ENCODE measurements at places on chromosomes 4 and X.
A peak's percentile ranks its signal among the peaks of the same experiment; 100 is the strongest.

DNA sequence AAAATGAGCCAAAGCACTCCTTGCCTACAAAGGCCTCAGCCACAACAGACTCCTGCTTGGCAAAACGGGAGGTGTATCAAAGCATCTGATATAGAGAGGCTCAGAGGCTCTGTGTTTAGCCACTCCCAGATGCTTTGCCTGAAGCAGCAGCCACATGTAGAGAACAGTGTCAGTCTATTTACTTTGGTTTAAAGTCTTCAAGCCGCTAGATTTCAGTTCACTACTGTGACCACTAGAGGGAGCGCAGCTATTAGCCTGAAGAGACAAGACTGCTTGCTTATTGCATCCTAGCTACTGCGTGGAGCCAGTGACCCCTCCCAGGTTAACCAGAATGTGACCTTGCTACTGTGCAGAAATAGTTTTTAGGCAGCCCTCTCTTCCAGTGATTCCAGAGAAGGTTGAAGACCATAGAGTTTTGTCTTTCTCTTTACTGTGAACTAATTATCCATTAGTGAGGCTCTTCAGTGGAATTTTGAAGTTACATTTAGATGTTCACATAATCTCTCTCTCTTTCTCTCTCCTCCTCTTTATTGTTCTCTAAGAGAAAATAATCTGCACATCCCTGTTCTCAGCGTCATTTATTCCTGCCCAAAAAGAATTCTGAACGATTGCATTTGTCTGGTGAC lies 39.3 kb downstream of the BMP3 start:
- DNase-seq: peak; percentile 87

DNA sequence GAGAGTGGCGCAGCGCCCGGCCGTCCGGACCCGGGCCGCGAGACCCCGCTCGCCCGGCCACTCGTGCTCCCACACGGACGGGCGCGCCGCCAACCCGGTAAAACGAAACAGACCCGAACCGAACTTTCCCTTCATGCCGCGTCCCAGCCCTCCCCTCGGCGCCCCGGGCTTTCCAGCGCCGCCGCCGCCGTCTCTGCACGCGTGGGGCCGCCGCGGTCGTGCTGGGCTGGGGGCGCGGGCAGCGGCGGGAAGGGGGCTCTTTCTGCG lies 222 bp downstream of the SMAD1 start:
- DNase-seq: no peak

GRCh38 chr4:90841676-90842075 lies 714.5 kb downstream of the CCSER1 start:
- DNase-seq: no peak

DNA sequence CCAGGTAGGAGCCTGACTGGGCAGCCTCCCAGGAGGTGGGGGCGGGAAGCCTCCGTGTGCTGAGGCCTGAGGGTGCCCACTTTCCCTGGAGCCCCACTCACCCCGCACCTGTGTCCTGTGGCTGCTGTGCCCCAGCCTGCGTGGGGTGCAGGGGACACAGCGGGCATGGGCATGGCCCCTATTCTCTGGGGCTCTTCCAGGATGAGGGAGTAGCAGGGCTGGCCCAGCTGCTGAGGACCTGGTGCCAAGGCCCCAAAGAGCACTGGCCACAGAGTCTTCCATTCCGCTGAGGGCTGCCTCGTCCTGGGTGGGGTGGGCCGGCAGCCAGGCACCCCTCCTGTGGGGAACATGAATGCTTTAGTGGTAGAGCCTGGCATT lies 51.7 kb upstream of the SORCS2 start:
- no peak for DNase-seq

- no peak for DNase-seq
These were observed 685 bp downstream of the COMMD8 start for GRCh38 chr4:47462799-47463234.

DNA sequence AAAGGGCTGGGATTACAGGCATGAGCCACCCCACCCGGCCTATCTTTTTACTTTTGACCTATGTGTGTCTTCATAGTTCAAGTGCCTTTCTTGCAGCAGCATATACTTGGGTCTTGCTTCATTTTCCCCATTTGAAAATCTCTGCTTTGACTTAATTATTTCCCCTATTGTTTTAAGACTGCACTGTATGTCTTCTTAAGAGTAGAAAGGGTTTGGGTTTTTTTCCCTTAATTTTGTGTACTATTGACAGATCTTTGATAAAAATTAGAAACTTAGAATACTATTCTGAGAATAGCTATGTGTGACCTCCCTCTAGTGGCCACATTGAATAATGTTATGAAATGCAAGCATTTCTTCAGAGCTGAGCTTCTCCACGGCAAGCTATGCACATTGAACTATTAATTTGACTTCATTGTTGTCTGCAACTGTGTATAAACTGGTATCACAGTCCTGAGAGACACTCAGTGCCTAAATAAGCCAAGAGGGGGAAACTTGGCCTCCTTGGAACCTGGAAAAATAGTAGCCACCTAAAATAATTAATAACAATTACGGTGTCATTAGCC lies 8.7 kb upstream of the SLC25A4 start:
- DNase-seq: peak; percentile 12

DNA sequence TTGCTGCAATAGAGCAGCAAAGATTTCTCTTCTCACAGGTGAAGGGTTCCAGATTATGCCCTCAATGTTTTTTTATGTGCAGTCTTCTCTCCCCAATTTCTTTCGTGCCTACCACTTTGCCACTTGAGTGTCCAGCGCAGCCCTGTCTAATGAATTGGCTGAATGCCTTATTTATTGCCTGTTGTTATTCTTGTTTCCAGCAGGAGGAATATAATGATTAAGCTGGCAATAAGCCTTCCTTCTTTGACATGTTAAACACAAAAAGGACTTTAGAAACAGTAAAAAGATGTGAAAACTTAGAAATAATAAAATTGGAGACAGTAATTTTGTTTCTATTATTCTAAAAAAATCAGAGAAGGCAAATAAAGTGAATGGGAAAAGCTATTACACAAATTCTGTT lies 34.6 kb upstream of the FRAS1 start:
- no peak for DNase-seq

- DNase-seq: no peak
These were observed 4.5 kb downstream of the MED28 start for GRCh38 chr4:17618926-17619325.

Measured in NCI-H146 (cell line).